H9 (cell line): ENCODE measurements at places on chromosomes 1 and 21. TPM values are rescaled to one million over a fixed set of nuclear protein-coding genes. Genes with fewer than 3 reads are reported as not detected.
A peak's percentile ranks its signal among the peaks of the same experiment; 100 is the strongest.

Gene FAM177B
- total RNA-seq = not detected in 2 replicates

Gene S100A3
- not detected in 2 replicates for total RNA-seq

Gene PLEKHG5
- total RNA-seq = 20.7 and 22.3 TPM in 2 replicates

Gene PDIK1L
- 5.6 and 7.1 TPM in 2 replicates for total RNA-seq

Gene TSSK3
- total RNA-seq = 1.6 and 2.1 TPM in 2 replicates

Gene RGS16
- total RNA-seq = 6.8 and 6.9 TPM in 2 replicates

- H3K4me1 ChIP-seq = no peaks in the 10 kb centered on the region
- no peak overlapping the region for H3K4me3 ChIP-seq
- H3K27me3 ChIP-seq = no peaks in the 10 kb centered on the region
- no peak overlapping the region for H3K27ac ChIP-seq
- DNase-seq = no peak
- H3K36me3 ChIP-seq = peaks cover 59% of the 10 kb centered on the region
These were observed 8.9 kb downstream of the YBX1 start for GRCh38 chr1:42691157-42691498.

- no peaks in the 10 kb centered on the region for H3K36me3 ChIP-seq
- H3K4me3 ChIP-seq = no peak overlapping the region
- no peak for DNase-seq
- no peaks in the 10 kb centered on the region; the same call in none of the 2 replicates for H3K4me1 ChIP-seq
These were observed 29.3 kb upstream of the DDAH1 start for GRCh38 chr1:85494074-85494903.

GRCh38 chr1:247375747-247376146 lies 40.2 kb upstream of the NLRP3 start:
- H3K27me3 ChIP-seq = no peaks in the 10 kb centered on the region
- peak overlapping the region; percentile 52 for H3K4me3 ChIP-seq
- H3K27ac ChIP-seq = peak overlapping the region; percentile 83
- peaks cover 15% of the 10 kb centered on the region for H3K36me3 ChIP-seq
- H3K4me1 ChIP-seq = peaks cover 9% of the 10 kb centered on the region; the same call in 1 of the 2 replicates
- peak; percentile 63 for DNase-seq

- H3K27me3 ChIP-seq = no peaks in the 10 kb centered on the region
- no peak overlapping the region for H3K4me3 ChIP-seq
- peaks cover 4% of the 10 kb centered on the region; the same call in 1 of the 2 replicates for H3K4me1 ChIP-seq
These were observed 987 bp upstream of the CDCP2 start for GRCh38 chr1:54153535-54154439.

DNA sequence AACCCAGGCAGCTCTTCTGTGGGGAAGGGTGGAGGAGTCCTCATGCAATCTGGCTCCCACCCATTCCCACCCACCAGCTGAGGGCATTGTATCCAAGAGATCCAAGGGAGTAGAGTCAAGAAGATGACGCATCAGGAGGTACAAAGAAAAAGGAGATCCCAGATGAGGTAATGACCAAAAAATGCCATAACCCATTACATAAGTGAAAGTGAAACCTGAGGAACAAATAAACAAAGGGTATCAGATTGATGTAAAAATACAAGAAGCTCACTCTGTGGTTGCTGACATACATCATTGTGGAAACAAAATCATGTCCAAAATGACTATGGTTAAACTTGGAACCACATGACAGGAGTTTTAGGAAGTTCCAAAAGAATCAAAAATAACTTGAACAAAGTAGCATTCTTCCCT lies 42.5 kb downstream of the CCN1 start:
- H3K27ac ChIP-seq = no peak overlapping the region
- H3K4me1 ChIP-seq = no peaks in the 10 kb centered on the region
- no peak for DNase-seq
- no peak overlapping the region for H3K4me3 ChIP-seq
- H3K27me3 ChIP-seq = no peaks in the 10 kb centered on the region

- no peaks in the 10 kb centered on the region for H3K36me3 ChIP-seq
- H3K4me1 ChIP-seq = no peaks in the 10 kb centered on the region
- DNase-seq = no peak
- no peak overlapping the region for H3K27ac ChIP-seq
These were observed 18.1 kb downstream of the CYP4B1 start for GRCh38 chr1:46816930-46817329.

- DNase-seq = no peak
- H3K4me3 ChIP-seq = no peak overlapping the region
- no peaks in the 10 kb centered on the region for H3K36me3 ChIP-seq
- no peaks in the 10 kb centered on the region for H3K27me3 ChIP-seq
- H3K27ac ChIP-seq = no peak overlapping the region
- H3K4me1 ChIP-seq = no peaks in the 10 kb centered on the region
These were observed 444.0 kb downstream of the PTPRC start for GRCh38 chr1:199082778-199083389.

DNA sequence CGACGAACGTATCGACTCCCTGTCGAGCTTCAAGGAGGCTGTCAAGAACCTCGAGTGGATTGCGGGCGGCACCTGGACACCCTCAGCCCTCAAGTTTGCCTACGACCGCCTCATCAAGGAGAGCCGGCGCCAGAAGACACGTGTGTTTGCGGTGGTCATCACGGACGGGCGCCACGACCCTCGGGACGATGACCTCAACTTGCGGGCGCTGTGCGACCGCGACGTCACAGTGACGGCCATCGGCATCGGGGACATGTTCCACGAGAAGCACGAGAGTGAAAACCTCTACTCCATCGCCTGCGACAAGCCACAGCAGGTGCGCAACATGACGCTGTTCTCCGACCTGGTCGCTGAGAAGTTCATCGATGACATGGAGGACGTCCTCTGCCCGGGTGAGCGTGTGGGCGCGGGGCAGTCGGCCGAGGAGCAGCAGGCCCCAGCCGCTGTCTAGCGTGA lies 28.0 kb downstream of the COL6A2 start:
- no peak overlapping the region for H3K27ac ChIP-seq
- no peak overlapping the region for H3K4me3 ChIP-seq
- H3K36me3 ChIP-seq = peaks cover 40% of the 10 kb centered on the region
- H3K4me1 ChIP-seq = no peaks in the 10 kb centered on the region
- DNase-seq = peak; percentile 20

GRCh38 chr1:167635156-167635648 lies 5.2 kb downstream of the RCSD1 start:
- H3K36me3 ChIP-seq = no peaks in the 10 kb centered on the region
- H3K27me3 ChIP-seq = peaks cover 13% of the 10 kb centered on the region
- H3K4me1 ChIP-seq = peaks cover 9% of the 10 kb centered on the region; the same call in 1 of the 2 replicates
- peak; percentile 64 for DNase-seq
- no peak overlapping the region; the same call in 1 of the 2 replicates for H3K4me3 ChIP-seq

DNA sequence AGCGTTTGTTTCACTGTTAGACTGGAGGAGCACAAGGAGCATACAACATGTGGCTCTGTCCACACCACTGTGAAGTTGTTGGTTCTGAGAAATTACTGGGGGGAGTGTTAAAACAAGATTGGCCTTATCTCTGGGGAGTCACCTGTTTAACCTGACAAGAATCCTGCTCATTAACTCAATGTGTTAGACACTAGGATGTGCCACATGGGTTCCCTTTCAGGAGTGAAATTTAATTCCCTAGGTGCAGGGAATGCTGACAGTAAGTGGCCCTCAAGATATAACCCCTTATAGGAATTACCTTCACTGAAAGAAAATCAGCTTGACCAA lies 45.8 kb upstream of the WNT2B start:
- H3K27ac ChIP-seq = no peak overlapping the region
- peaks cover 11% of the 10 kb centered on the region for H3K36me3 ChIP-seq
- H3K4me1 ChIP-seq = no peaks in the 10 kb centered on the region; the same call in 1 of the 2 replicates

DNA sequence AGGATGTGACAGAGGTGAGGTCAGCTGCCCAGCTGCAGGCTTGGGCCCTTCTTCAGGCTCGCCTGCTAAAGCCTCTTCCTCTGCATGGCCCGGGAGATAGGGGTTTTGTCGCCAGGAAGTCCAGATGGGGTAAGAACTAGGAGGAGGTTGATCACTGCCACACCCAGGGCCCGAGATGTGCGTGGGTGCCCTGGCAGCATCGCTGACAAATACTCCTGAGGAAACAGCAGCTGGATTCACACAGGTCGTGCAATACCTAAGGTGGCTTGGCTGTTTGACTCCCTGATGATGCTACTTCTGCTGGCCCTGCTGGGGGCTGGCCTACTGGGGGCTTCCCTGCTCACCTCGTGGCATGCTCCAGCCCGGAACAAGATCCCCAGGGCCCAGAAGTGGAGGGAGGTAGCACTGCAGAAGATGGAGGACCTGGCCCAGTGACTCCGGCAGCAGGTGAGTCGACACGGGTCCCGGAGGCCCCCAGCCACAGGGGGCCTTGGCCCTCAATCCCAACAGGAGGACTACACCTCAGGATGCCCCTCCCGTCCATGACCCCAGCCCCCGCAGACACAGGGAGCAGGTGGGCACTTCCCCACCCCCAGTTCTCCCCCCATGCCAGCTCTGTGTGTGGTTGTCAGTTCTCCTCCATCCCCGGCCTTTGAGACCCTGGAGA lies 29.6 kb downstream of the FAAH start:
- no peak for DNase-seq
- no peaks in the 10 kb centered on the region for H3K4me1 ChIP-seq
- no peak overlapping the region for H3K4me3 ChIP-seq

DNA sequence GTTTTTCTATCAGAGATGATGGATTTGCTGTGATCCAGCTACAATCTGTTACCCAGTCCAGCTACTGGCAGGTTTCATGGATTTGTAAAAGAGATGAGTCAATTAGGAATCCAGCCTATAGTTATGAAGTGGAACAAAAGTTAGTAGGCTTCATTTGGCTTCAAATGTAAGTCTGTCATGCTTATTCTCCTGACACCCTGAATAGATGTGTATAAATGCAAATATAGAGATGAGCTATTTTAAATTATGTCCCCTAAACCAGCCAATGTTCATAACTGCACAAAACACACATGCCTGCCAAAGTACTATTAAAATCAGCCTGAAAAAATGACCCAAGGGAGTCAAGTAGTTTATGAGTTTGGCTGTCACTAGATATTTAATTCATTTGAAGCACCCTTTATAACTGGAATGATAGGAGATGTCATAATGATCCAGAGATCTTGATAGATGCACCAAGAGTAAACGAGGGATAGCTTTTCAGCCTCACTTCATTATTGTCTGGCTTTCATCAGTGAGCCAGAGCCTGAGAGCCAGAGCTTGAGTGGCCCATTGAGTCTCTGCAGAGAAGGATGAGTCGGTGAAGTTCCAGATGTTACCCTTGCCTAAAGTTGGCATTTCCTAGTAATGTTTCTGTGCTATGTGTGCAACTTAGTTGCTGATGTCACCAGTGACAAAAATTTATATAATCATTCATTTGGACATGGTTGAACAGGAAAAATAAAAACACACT lies 11.8 kb upstream of the NTMT2 start:
- no peaks in the 10 kb centered on the region for H3K36me3 ChIP-seq
- H3K4me1 ChIP-seq = no peaks in the 10 kb centered on the region
- H3K4me3 ChIP-seq = no peak overlapping the region
- no peak overlapping the region for H3K27ac ChIP-seq
- DNase-seq = no peak

GRCh38 chr1:206863266-206863665 lies 2.2 kb upstream of the IL20 start:
- no peaks in the 10 kb centered on the region for H3K4me1 ChIP-seq
- no peaks in the 10 kb centered on the region for H3K36me3 ChIP-seq
- DNase-seq = no peak
- no peak overlapping the region for H3K4me3 ChIP-seq

DNA sequence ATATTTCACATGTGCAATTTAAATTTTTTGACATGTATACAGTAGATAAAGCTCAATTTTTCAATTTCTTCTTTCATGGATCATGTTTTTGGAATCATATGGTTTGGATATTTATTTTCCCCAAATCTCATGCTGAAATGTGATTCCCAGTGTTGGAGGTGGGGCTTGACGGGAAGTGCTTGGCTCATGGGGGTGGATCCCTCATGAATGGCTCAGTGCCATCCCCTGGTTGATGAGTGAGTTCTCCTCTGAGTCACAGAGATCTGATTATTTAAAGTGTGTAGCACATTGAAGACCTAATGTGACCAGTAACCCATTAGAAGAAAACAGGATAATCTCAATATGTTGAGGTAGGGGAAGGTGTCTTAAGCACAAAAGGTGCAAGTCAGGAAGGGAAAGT lies 9.1 kb upstream of the IFI16 start:
- H3K4me1 ChIP-seq = peaks cover 5% of the 10 kb centered on the region; the same call in 1 of the 2 replicates
- H3K4me3 ChIP-seq = peak overlapping the region; percentile 71
- no peak overlapping the region for H3K27ac ChIP-seq
- peak; percentile 46 for DNase-seq

- H3K27me3 ChIP-seq = no peaks in the 10 kb centered on the region
- no peaks in the 10 kb centered on the region for H3K4me1 ChIP-seq
- no peak for DNase-seq
- H3K36me3 ChIP-seq = peaks cover 16% of the 10 kb centered on the region
- no peak overlapping the region for H3K27ac ChIP-seq
These were observed 30.4 kb downstream of the RRP1 start for GRCh38 chr21:43819511-43820405.

DNA sequence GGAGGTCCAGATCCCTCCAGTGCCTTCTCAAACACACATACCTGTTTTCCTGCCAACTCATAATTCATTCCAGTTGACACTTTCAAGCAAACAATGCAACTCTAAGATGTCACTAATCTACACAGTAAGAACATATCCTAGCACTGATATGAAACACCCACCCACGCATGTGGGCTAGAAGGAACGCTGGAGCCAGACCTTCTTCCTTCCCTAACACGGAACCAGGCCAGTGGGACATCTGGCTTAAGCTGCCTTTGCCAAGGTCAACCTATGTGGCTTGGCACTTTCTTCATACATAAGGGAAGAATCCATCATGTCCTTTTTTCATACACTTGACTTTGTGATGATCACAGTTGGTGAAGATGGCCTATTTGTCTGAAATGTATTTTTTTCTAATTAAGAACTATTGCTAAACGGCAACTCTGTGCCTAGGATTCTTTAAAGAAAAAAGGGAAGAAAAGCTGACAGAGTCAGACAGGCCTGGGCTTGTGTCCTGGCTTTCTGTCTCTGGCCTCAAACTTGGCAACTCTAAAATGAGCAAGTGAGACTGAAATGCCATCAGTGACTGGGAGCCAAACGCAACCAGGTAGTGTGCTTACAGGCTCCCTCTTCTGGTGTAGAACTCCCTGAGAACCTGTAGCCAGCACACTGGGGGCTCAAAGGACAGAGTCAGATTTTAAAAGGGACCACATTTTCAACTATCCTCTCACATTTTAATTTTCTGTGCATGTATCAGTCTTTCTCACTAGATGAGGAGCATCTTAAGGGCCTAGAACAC lies 92.6 kb upstream of the BEND5 start:
- H3K36me3 ChIP-seq = no peaks in the 10 kb centered on the region
- H3K27ac ChIP-seq = no peak overlapping the region
- H3K4me1 ChIP-seq = peaks cover 5% of the 10 kb centered on the region; the same call in 1 of the 2 replicates
- no peak for DNase-seq

DNA sequence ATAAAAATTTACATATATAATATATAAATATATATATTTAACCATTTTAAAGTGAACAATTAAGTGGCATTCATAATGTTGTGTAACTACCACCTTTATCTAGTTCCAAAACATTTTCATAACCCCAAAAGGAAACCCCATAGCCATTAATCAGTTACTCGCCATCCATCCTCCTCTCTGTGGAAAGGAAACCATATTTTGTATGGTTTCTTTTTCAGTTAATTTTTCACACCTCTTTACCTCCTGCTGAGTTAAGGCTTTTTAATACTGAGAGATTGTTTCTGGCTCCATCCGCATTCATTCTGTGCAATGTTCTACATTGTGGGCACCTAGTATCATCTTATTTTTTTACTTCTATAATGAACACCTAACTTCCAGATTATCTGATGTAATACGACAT lies 512.1 kb downstream of the LMO4 start:
- no peaks in the 10 kb centered on the region for H3K27me3 ChIP-seq
- no peaks in the 10 kb centered on the region for H3K36me3 ChIP-seq
- DNase-seq = no peak
- no peak overlapping the region for H3K27ac ChIP-seq

- DNase-seq = no peak
- H3K4me3 ChIP-seq = peak overlapping the region; percentile 64
- H3K36me3 ChIP-seq = no peaks in the 10 kb centered on the region
- H3K4me1 ChIP-seq = no peaks in the 10 kb centered on the region
- H3K27me3 ChIP-seq = peaks cover 22% of the 10 kb centered on the region
These were observed 883 bp downstream of the CHODL start for GRCh38 chr21:18245464-18245967.
